Nephron progenitor cell (in vitro differentiated cells): ENCODE measurements at places on chromosomes 11 and 22.

GRCh38 chr11:72781063-72781312 is 12.9 kb downstream of the STARD10 start:
- peaks cover 60% of the 10 kb centered on the region for H3K4me1 ChIP-seq
- DNase-seq, result no peak
- peaks cover 37% of the 10 kb centered on the region for H3K27me3 ChIP-seq
- H3K4me3 ChIP-seq, result peak overlapping the region; percentile 72

DNA sequence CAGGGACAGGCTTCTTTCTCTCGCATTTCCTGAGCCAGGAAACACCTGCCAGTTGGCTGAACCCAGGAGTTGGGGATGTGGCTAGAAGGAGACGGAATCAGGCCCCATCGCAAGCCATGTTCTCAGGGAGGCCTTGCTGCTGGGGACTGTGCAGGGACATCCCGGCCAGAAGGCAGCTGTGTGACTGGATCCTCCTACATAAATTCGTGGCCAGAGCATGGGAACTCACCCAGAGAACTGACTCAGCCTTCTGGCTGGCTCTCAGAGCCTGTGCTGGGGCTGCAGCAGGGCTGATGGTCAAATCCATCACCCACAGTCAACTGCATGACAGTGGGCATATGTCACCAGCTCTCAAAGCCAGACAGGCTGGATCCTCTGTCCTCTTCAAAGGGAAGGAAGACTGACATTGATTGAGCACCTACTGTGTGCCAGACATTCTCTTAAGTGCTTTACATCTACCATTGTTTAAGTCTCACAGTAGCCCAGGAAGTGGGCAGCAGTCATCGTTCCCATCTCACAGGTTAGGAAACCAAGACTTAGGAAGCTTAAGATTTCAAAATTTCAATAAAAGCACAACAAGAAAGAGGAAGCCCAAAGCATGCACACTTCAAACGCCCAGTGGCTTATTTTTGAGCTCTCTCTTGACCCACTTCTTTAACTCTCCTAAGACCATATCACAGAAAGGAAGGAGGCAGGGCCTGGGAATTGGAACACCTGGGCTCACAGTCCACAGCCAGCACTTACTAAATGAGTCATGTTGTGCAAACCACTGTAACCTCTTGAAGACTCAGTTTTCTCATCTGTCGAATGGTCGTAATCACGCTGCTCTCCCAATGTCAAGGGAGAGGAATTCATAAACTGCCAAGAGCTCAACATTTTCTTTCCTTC is 30.9 kb upstream of the CACNG2 start:
- no peak overlapping the region for H3K27ac ChIP-seq
- H3K4me3 ChIP-seq, result no peak overlapping the region
- peaks cover 5% of the 10 kb centered on the region for H3K4me1 ChIP-seq
- peak; percentile 8 for DNase-seq
- peaks cover 52% of the 10 kb centered on the region for H3K27me3 ChIP-seq
- no peaks in the 10 kb centered on the region for H3K36me3 ChIP-seq

GRCh38 chr11:60970890-60971289 is 590 bp upstream of the CD6 start:
- no peak overlapping the region for H3K4me3 ChIP-seq
- H3K4me1 ChIP-seq, result peaks cover 8% of the 10 kb centered on the region
- H3K27me3 ChIP-seq, result peaks cover 20% of the 10 kb centered on the region
- DNase-seq, result no peak

- no peak overlapping the region for H3K27ac ChIP-seq
- no peak for DNase-seq
- H3K36me3 ChIP-seq, result no peaks in the 10 kb centered on the region
- H3K4me1 ChIP-seq, result no peaks in the 10 kb centered on the region
- H3K4me3 ChIP-seq, result no peak overlapping the region
Observed at GRCh38 chr11:30282289-30282631, 40.6 kb upstream of the ARL14EP start.

DNA sequence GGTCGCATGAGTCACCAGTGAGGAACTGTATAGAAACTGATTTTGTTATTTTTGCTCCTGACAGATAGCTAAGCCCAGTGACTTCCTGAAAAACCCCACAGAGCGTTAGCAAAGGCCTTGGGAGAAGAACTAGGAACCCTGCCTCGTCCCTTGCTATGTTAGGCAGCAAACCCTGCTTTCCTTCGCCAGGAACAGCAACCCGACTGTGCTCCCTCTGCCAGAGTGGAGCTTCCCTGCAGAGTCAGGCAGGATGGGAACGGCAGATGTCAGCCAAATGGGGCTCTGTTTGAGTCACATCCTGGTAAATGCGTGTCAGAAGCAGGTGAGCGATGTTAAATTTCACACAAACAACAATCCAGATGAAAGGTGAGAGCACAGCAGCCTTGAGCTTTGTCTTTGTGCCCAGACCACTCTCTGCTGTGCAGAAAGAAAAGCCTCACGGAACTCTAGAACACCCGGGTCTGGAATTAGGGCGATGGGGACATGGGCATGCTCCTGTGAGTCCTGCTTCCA is 186.6 kb downstream of the ADAMTS15 start:
- peak overlapping the region; percentile 21 for H3K4me3 ChIP-seq
- DNase-seq, result no peak
- H3K27ac ChIP-seq, result no peak overlapping the region
- H3K4me1 ChIP-seq, result peaks cover 68% of the 10 kb centered on the region

DNA sequence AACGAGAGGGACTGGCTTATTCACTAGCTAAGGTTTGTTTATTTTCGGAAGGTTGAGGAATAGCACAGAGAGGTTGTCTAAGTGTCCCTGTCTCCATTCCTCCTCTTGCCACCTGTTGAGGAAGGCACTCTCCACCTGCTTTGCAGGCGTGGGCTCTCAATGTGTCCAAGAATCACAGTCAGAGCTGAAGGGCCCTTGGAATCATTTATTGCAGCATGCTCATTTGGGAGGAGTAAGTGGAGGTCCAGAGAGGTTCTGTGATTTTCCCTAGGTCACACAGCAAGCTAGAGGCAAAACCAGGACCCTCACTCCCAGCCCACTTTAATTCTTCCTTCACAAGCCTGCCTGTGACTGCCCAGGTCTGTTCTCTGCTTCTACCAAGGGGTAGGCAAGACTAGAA is 21.3 kb downstream of the ZBTB16 start:
- DNase-seq, result no peak
- H3K4me3 ChIP-seq, result no peak overlapping the region
- no peaks in the 10 kb centered on the region for H3K36me3 ChIP-seq
- peaks cover 100% of the 10 kb centered on the region for H3K4me1 ChIP-seq

DNA sequence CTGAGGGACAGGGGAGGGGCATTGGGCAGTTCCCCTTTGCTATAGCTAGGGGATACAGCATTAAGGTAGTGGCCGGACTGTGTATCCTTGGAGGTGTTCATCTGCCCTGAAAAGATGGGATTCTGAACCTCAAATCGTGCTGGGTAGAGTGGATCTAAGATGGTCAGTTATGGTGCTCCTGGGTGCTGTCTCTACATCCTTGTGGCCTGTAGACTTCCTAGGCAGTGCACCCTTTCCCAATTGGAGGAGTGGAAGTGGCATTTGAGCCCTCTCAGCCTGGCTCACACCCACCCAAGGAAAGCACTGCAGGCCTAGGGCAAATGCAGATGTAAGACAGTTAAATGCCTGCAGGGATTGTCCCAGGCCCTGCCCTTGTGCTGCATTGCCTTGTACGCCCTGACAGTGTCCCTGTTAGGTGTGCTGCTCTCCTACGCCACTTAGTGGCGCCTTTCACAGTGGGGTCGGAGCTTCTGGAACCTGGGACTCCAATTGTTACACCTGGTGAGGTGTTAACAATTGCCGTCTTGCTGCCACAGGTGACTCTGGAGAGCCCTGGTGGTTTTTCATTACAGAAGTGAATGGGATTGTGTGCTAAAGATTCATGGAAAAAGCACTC is 35.0 kb downstream of the PPFIBP2 start:
- H3K36me3 ChIP-seq, result peaks cover 9% of the 10 kb centered on the region
- H3K27me3 ChIP-seq, result peaks cover 10% of the 10 kb centered on the region

- peaks cover 47% of the 10 kb centered on the region for H3K27me3 ChIP-seq
- H3K4me3 ChIP-seq, result no peak overlapping the region
- H3K27ac ChIP-seq, result no peak overlapping the region
- no peaks in the 10 kb centered on the region for H3K4me1 ChIP-seq
- no peaks in the 10 kb centered on the region for H3K36me3 ChIP-seq
- no peak for DNase-seq
Observed at GRCh38 chr22:22896601-22897000, 9.0 kb downstream of the IGLL5 start.
